NCI-H1436 (cell line): ENCODE measurements at places on chromosomes 11 and 22.

GRCh38 chr11:5522308-5522707 lies 5.8 kb upstream of the UBQLNL start:
- no peak for DNase-seq

GRCh38 chr22:17264321-17265052 lies 45.3 kb upstream of the ADA2 start:
- no peak for DNase-seq

DNA sequence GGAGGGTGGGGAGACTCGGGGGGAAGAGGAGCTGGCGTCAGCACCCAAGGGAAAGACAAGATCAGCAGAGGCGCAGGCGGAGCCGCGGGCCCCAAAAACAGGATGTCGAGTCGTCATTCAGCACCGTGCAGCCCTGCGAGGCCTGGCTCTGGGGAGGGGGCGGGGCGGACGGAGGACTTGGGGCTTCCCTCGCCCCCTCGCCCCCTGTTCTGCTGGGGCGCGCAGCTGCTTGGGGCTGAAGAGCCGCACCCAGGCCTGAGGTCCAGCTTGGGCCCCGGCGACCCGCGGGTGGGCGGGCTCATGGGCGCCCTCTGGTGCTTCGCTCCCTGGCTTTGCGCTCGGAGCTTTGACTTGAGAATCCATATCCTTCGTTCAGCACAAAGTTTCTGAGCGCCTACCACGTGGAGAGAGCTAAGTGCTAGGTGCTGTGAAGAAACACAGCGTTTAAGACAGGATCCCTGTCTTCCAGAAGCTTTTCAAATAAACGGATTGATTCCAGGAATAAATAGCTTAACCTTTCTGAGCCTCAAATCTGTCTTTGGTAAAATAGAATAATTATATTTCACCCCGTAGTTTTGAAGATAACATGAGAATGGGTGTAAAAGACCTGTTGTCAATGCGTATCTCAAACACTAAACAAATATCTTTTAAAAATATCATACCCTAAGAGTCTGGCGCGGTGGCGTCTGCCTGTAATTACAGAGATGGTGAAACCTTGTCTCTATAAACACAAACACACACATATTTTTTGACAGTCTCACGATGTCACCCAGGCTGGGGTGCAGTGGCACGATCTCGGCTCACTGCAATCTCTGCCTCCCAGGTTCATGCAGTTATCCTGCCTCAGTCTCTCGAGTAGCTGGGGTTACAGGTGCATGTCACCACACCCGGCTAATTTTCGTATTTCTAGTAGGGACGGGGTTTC lies 929 bp upstream of the RHOG start:
- DNase-seq, result peak; percentile 70

DNA sequence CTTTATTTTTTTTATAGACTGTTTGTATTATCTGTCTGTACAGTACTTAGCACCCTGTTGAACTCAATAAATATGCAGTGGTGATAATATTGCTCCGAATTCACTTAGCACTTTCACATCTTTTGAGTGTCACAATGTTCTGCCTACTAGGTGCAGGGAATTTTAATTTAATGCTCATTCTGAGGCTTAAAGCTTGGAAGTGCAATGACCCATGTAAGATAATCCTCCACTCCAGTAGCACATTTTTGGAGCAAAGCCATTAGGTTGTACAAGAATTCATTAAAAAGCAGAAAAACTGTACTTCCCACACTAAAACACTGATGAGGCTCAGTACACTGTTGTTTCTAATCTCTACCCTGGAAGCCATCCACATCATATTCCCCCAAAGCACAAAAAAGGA lies 255.3 kb upstream of the MTNR1B start:
- no peak for DNase-seq

- no peak for DNase-seq
Observed at GRCh38 chr11:35185696-35186095, 46.7 kb downstream of the CD44 start.

DNA sequence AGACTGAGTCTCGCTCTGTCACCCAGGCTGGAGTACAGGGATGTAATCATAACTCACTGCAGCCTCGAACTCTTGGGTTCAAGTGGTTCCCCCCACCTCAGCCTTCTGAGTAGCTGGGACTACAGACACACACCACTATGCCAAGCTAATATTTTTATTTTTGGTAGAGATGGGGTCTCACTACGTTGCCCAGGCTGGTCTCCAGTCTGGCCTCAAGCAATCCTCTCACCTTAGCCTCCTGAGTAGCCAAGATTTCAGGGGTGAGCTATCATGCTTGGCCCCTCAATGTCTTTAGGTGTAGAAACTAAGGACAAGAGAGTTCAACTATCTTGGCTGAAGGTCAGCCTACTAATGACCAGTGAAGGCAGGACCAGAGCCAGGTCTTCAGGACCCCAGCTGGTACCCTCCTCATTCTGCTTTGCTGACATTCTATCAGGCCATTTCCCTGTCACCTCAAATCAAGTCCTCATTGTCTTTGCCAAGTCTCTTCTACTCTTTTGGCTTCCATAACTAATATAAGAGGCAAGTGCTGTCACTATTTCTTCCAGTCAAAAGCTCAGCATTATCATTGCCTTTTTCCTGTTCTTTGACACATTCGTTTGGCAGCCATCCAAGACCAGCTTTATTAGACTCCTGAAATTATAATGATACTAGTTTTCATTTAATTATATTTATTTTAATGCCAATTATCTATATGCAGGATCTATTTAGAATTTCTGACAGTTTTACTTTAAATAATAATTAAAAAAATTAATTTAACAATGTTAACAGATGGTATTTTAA lies 264.2 kb upstream of the PITPNB start:
- DNase-seq, result no peak

- DNase-seq, result no peak
Observed at GRCh38 chr11:7034019-7034418, 13.7 kb downstream of the NLRP14 start.

DNA sequence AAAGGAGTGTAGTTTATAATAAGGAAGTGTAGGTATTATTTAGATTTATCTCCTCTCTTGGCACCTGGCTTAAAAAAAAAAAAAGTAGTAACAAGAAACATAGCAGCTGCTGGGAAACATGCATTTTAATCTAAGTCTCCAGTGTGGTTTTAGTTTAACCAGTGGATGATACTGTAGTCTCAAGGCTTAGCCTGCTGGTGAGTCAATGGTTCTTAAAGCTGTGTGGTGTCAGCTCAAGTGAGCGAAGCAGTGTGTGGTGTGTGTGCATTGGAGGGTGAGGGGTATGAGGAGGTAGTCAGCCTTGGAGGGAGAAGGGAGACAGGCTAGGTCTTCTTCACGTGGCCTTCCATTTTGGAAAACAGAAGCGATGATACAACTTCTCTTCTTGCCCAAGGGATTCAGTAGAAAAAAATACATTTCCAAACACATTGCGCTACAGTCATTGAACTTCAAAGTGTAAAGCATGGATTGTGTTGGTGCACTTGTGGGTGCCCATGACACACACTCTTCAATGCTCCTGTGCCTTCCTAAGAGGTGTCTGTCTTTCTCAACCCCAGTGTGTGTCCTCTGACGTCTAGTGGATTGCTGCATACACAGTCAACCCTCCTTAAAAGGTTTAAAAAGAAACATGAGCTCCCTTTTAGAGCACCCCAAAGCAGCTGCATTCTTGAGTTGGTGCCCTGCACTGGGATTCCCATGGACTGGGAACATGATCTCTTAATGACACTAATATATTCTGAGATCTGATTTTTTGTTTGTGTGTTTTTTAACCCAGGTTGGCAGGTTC lies 40.1 kb downstream of the ZBTB16 start:
- DNase-seq, result no peak

- no peak for DNase-seq
Observed at GRCh38 chr11:98423933-98424332, 596.8 kb upstream of the CNTN5 start.

- no peak for DNase-seq
Observed at GRCh38 chr11:102719620-102720277, 5.0 kb downstream of the MMP8 start.

GRCh38 chr11:12216041-12216451 lies 105.7 kb downstream of the MICAL2 start:
- no peak for DNase-seq

DNA sequence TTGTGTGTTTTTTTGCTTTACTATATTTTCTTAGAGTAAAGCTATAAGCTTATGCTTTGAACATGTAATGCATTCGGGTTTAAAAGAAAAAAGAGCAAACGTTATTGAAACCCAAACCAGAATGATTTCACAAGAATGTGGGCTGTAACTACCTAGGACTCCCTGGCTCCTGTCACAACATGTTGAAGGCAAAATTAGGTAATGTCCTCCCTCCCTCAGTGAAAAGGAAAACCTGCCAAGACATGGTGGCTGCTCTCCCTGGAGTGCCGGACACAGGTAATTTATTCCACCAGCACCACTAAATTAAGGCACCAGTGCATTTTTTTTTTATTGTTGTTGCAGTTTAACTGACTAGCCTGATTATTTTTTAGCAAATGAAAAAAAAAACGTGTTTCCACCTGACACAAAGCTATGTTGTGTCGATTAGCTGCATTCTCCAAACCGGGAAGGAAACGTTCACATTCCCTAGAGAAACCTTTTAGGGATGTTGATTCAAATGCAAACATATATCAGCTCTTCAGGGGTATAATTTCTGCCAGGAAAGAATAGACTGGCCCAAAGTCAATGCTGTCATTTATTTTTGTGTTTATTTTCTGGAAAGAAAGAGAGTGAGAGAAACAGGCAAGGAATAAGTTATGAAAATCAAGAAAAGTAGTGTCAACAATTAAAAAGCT lies 134.6 kb downstream of the CCDC34 start:
- no peak for DNase-seq

DNA sequence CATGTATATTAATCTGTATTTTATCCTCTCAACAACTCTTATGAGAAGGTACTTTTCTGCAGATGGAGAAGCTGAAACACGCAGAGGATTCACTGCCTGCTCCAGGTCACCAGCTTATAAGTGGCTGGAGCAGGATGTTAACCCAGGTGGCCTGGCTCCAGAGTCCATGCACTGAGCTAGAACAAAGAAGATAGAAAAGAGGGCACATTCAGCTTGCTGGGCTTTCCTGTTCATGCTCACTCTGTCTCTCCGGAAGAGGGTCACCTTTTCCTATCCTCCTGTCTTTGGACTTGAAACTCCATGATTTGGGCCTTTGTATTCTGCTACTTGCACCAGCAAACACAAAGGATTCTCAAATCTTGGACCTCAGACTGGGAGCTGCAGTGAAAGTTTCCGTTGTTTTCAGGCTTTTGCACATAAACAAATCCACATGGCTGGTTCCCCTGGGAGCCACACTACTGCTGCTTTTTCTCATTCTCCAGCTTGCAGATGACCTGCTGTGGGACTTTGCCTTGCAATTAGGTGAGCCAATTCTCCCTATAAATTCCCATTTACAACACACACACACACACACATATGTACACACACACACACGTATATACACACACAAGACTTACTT lies 117.3 kb upstream of the GRK3 start:
- no peak for DNase-seq

DNA sequence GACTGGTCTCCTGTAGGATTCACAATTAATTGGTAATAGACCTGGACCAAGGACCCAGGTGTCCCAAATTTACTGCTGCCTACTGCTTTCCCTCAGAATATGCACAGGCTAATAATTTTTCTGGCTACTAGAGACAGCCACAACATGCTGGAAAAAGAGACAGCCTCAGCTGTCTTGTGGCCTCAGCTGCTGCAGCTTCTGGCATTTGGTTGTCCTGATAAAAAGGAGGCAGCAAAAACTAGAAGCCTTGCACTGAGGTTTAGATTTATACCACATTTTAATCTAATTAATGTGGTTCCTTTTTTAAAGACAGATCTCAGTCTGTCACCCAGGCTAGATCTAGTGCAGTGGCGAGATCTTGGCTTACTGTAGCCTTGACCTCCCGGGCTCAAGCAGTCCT lies 89.8 kb downstream of the BTBD10 start:
- no peak for DNase-seq

DNA sequence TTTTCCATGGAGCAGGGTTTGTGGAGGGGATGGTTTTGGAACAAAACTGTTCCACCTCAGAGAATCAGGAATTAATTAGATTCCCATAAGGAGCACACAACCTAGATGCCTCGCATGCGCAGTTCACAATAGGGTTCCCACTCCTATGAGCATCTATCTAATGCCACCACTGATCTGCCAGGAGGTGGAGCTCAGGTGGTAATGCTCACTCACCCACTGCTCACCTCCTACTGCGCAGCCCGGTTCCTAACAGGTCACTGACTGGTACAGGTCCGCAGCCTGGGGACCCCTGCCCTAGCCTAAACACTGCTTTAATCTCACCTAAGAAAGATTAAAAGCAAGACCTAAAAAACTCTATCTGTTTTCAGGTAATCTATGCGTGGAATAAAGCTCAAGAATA lies 553.0 kb downstream of the JRKL start:
- no peak for DNase-seq

DNA sequence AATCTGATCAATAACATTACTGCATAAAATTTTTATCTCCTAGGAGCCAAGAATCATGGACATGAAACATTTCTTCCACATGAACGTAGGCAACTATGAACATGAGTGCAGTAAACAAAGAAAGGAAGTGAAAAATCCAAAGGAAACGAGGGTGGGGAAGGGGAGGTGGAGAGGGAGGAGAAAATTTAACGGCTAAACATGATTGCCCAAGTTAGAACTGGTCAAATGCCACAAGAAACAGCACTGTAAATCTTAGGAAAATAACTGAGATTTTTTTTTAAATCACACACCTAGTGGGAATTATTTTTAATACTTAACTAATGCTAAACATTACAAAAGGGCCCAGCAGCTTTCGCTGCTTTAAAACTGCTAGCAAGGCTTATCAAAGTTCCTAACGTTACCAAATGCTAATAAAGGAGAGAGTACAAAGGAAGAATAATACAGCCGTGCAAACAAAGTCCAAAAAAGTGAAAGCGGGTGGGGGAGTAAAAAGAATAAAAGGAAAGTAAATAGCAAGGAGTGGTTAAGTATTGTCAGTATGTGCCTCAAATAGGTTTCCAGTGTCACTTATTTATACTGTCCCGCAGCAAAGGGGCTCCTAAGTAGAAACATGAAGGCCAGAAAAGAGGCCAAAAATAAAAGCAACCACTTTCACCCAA lies 13.7 kb downstream of the NARS2 start:
- no peak for DNase-seq

GRCh38 chr11:18347471-18348125 lies 25.2 kb downstream of the GTF2H1 start:
- DNase-seq, result no peak

DNA sequence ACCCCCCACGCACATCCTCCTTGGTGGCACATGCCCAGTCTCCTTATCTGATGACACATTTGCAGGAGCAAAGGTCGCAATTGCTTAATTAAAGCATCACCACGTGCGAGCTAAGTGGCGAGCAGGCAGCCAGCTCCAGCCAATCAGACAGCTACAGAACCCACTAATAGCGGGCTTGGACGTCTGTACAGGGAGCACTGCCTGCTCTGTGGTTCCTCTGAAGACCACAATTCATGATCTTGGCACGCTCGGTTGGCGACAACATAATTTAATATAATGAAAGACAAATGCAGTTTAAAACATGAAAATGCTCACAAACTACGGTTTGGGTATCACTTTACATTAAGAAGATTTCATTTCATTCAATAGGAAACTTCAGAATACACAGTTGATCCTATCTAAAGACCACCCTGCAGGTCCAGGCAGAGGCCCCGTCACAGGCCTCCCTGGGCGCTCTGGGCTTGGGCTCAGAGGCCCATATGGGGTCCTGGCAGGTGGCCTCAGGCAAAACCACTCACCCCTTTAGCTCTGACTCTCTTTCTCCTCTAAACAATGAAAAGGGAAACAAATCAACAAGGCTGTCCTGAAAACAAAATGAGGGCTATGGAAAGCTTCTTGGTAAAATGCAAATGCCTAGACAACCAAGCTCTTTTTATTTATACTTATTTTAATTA lies 10.4 kb downstream of the PACSIN2 start:
- no peak for DNase-seq

GRCh38 chr11:77086521-77087472 lies 15.8 kb upstream of the OMP start:
- no peak for DNase-seq

- DNase-seq, result no peak
Observed at GRCh38 chr22:36237462-36238372, 1.6 kb downstream of the APOL2 start.
